ENCODE measurements at places on chromosomes 1 and 21.

GRCh38 chr1:84598846-84599741 is 24.9 kb upstream of the CTBS start:
- no peak for DNase-seq

- DNase-seq = no peak
Measured at GRCh38 chr1:224631462-224632115, 15.5 kb downstream of the CNIH3 start.

DNA sequence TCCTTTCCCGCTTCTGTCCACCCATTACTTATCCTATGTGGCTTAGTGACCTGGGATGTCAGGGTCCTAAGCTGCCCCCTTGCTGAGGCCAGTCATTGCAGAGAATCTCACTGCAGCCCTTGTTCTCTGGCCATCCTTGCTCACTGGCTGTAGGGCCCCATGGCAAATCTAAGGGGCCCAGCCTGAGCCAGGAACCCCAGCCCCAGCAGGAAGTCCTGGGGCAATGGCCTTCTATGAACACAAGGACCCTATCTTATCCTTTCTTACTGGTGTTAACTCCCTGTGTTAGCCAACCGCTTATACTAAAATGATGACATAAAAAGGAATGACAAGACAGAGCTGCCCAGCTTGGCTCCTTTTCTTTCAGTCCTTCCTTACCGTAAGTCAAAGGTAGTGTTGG is 29.9 kb downstream of the DHCR24 start:
- no peak for DNase-seq

GRCh38 chr1:97069312-97069711 is 347.7 kb downstream of the PTBP2 start:
- DNase-seq = no peak

DNA sequence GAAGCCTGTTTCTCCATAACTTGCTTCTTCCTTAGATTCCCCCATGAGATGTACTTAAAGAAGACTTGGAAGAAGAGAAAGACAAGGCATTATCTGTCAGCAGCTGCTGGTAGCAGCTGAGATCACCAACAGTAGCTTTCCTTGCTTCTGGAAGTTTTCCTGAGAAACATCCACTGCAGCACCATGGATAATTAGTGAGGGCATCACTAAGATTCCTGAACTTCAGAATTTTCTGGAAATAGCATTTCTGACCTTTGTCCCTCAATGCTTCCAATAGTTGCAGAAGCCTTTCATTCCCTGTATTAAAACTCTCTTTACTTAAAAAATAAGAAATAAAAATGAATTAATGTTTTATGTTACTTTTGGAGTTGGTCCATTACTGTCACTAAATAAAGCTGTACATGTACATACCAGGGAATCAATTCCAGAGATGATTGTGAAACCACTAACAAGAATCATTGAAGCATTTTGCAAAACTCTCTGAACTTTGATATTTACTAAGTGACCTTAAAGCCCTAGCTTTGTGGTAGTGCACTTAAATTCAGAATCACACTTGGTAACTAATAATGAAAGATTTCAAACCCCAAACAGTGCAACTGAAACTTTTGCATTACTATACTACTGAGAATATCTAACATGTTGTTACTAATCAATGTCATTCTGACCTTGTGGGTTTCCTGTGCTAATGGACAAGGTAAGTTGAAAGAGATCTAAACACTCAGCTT is at the start of gene CFHR4:
TSS of gene CFHR4 (plus strand) at position 538 of the 725 bp plus-strand sequence. CDS start at position 637, 99 bp downstream.
- DNase-seq = no peak

DNA sequence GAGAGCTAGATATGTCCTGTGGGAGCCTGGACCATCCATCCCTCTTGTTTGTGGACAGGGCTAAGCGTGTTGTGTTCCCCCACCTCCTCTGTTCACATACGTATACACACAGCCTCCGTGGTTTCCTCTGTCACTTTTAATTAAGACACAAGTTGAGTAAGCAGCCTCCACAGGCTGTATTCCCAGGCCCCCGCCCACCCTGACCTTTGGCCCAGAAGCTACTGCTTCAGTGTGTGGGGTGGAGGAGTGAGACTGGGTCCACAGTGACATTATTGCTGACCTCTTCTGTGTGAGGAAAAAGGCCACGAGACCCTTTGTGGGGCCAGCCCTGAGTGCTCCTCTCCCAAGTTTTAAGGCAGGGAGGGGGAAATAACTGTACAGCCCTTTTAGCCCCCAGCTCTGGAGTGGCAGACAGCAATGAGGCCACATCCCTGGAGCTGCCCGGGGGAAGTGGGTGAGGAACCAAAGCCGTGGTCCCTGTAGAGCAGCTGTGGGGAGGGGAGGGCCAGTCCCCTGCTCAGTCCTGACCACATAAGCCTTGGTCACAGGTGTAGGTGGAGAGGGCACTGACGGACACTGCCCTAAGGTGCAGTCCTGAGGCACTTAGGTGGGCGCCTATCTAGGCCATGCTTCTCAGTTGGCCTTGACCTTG is 4.4 kb downstream of the ELOVL1 start:
- no peak for DNase-seq

DNA sequence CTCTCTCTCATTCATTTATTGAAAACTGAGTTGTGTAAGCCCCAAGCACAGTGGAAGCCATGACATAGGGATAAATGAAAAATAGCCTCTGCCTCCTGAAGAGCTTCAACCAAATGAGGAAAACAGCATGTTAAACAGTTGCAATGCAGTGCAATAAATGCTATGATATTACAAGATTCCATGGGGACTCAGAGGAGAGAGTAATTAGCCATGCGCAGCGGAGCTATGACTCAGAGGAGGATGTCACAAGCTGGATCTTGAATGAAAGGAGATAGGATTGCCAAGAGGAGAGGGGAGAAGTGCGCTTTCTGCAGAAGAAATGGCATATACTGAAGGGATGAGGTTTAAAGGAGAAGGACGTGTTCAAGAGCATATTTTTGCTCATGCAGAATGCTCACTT is 231.3 kb upstream of the PLXNA2 start:
- DNase-seq = no peak

DNA sequence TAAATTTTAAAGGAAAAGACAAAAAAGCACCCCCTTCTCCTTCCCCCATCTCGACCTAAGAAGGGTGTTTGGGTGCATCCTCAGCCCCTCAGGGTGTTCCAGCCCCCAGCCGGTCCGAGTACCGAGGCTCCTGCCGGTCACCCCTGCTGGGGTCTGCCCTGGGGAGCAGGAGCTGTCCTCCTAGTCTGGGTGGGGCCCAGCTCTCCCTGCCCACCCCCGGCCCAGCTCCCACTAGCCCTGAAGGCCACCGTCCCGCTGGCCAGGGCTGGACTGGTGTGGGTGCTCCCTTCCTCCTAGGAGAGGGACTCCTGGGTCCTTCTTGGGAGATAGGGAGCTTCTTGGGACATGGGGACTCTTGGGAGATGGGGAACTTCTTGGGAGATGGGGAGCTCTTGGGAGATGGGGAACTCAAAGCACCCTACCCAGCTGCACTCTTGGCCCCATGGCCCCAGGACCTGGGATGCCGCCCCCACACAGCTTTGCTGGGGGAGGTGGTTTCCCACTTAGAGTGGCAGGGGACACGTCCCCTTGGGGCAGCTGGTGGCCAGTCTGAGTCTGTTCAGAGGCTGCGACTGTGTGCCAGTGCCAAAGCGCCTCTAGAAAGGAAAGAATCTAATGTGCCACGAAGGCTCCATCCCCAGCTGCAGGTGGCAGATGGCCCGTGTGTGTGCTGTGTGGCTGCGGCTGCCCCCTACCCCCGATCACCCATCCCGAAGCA is 44.5 kb downstream of the MORN1 start:
- DNase-seq = no peak

DNA sequence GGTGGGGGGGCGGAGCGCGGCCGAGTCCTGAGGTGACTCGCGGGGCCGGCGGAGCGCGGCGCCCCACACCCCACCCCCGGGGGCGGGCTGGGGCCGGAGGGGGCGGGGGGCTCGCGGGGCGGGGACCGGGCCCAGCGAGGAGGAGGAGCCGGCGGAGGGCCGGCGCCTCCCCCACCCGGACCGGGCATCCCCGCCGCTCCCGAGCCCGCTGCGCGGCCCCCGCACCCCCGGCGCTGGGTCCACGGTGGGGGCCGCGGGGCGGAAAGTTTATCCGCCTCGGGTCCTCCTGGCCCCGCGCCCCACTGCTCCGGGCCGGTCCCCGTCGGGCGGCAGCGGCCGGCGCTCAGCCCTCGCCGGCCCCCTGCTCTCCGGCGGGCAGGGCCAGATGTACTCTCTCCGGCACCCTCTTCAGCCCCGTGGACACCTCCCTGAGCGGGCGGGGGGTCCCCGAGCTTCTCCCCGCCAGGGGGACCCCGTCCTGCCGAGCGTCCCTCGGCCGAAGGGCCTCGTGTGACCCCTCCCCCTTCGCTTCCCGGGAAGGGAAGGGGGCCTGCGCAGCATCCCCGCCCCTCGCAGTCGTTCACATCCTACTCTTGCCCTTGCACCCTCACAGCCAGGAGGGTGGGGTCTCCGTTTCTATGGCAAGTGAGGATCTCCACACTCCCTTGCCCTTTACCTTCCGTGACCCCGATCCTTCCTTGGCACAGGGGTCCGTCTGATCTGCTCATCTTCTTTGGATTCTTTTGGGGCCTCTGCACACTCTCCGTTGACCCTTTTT is 663 bp downstream of the CAMTA1 start:
- peak; percentile 27 for DNase-seq

Measured in CD4-positive, alpha-beta T cell treated with Interleukin-6 at 100 ng/mL for 8 hours (primary cell).